Stimulated activated CD4-positive, alpha-beta T cell treated with anti-CD3 and anti-CD28 coated beads, Interleukin-1b, Interleukin-23, amount 100 ng/mL, for 1 hour (primary cell): ENCODE measurements at places on chromosomes 2 and 18.

DNA sequence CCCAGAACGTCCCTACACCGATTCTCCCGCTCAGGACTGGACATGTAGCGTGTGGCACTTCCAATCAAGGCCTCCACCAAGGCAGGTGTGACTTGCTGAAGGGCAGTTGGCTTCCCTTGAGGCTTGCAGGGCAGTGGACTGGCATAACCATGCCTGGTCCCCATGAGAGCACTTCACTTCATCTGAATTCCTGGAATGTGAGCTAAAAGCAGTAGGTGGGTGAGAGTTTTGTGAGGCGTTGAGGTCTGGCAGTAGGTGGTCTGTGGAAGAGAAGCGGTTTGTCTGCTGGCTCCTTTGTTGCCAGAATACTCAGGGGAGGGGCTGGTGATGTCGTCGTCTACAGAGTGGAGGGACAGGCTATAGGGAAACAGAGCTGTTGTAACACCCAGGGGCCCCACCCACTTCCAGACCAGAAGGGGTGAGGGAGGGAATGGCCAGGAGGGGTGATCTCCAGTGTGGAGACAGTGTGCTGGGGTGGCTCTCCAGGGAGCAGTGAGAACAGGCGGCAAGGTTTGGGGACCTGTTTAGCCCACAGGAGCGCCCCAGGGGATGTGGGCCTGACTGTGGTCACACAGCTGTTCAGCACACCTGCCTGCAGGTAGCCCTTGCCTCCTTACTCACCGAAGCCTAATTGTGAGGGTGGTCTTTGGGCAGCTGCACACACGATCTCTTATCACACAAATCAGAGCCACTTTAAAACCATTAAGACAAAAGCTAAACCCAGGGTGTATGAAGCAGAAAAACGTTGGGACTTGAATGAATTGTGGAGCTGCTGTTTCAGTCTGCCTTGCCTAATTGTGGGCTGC, 21.5 kb upstream of the ALKAL2 start:
- DNase-seq: no peak

GRCh38 chr2:675051-675450, 2.2 kb downstream of the TMEM18 start:
- DNase-seq: no peak

GRCh38 chr18:11544060-11544633, 65.2 kb upstream of the SLC35G4 start:
- no peak for DNase-seq

DNA sequence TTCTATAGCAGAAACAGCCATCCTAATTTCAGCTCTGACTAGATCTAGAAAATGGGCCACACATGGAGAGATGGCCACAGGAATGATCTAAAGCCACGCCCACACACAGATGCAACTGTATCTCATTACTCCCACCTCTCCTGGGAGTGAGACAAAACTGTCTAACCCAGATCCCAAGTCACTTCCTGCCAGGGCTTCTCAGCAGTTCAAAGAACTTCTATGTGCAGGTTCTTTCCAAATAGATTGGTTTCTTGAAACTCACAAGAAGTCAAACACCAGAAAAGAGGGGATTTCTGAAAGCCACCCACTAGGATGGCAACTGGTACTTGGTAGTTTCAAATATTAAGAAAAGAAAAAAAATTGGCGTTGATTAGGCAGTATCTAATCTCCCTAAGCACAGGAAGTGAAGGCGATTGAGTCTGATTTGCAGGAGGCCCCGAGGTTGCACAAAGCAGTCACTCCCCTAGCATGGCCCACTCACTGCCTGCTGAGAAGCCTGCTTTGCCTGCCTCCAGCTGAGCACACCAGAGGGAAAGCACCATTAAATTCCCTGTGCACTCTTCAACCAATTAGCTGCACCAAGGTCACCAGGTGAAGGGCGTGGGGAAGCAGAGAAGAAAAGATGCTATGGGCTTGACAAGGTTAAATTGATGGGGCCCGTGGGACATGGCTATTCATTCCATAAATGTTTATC, 51.1 kb downstream of the PAPOLG start:
- no peak for DNase-seq

DNA sequence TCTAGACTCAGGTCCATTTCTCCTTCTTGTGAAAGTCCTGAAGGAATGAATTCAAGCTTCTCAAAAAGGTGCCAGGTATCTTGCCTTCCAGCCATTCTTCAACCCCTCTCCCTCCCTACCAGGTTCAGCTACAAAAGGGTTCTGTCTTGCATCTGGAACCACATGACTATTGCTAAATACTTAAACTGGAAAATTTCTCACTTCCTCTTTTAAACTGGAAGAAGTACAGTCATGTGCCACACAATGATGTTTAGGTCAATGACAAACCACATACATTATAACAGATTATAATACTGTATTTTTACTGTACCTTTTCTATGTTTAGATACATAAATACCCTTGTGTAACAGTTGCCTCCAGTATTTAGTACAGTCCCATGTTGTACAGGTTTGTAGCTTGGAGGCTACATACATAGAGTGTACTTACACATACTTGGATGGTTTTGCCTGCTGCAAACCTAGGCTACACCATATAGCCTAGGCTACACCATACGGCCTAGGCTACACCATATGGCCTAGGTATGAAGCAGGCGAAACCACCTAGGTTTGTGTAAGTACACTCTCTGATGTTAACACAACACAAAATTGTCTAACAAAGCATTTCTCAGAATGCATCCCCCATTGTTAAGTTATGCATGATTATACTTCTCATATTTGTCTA, 142.0 kb upstream of the DNMT3A start:
- no peak for DNase-seq

DNA sequence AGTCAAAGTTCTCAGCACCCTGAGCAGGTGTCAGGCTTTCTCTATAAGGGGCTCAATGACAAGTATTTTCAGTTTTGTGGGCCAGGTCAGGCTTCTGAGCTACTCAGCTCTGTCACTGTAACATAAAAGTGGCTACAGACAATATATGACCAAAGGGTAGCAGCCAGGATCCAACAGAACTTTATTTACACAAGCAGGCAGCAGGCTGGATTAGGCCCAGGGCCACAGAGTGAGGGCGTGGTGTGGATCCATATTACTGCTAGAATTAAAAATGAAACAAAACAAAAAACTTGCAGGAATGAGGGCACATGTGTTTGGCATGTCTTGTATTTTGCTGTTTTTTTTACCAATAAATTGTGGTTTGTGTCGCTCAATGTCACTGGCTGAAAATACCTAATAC, 143.7 kb downstream of the EIPR1 start:
- DNase-seq: no peak

DNA sequence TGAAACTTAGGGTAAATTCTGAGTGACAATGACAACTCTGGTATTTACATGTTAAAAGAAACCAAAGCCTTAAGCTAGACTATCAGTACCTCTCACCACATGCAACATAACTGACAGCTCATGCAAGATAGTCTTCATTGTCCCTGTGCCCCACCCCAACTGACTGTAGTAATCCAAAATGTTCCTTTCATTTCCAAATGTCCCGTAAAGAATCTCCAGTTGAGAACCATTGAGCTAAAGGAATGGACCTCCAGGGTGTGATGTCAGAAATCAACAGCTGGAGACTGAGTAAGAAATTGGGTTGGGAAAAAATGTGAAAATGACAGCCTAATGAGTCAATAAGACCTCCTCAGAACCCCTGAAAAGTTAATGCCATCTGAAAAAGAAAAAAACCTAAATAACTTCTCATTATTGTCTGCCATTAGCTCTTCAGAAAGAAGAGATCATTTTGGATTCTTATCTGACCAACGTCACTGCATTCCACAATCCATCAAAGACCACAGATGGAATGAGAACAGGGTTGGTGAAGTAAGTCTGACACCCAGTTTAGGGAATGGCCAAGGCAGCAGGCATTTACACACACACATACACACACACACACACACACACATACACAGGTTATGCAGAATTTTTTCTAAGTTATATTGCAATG, 51.7 kb upstream of the ACVR2A start:
- DNase-seq: no peak

DNA sequence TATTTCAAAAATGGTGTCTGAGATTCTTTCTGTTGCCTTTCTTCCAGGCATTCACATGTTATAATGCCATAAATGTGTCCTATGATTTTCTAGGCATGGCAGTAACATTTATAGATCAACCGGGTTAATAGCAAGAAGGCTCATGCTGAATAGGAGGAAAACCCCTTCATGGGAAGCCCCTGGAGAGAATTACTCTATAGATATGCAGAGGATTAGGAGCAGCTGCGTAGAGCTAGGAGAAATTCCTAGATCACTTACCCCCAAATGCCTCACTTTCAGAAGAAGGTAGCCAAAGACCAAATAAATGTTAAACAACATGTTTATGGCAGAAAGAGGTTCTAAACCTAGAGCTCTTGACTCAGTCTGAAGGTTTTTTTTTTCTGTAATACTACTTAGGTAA, 153.4 kb upstream of the CTNNA2 start:
- no peak for DNase-seq

- no peak for DNase-seq
These were observed 66.2 kb downstream of the TRAPPC8 start for GRCh38 chr18:31876707-31877106.

DNA sequence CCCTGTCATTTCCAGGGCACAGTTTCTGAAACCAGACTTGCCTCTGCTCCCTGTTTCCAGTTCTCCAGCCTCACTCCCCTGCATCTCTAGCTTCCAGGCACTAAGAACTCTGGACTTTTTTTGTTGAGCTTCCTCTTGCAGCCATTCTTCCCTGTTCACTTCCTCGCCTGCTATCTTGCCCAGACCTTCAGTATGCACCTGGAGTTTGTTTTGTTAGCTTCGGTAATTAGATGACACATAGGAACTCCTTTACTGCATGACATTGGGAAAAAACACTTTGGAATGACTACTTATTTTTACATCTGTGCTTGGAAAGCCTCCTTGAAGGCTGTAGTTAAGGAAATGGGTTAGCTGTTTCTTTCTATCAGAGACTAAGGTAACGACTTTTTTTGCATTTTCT, 35.2 kb downstream of the OTOF start:
- no peak for DNase-seq

GRCh38 chr2:82257796-82258555, 1953.4 kb upstream of the LRRTM1 start:
- DNase-seq: no peak

DNA sequence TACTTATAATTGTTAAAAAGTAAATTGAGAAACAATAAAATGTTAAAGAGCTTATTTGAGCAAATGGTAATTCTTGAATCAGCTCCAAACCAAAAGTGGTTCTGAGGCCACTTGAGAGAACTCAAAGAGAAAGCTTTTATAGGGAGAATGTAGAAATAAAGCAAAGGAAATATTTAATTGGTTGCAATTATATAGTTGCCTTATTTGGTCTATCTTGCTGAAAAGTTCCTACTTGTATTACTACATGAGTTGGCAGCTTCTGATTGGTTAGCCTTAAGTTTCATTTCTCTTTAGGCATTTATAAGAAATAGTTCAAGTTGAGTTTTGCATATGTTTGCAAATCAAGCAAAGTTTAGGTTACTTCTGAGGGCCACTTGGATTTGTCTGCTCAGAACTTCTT, 38.1 kb downstream of the SCN2A start:
- DNase-seq: no peak

GRCh38 chr2:9702604-9703084, 71.8 kb upstream of the YWHAQ start:
- DNase-seq: no peak

- DNase-seq: no peak
These were observed 41.9 kb downstream of the KLF7 start for GRCh38 chr2:207123776-207124391.

DNA sequence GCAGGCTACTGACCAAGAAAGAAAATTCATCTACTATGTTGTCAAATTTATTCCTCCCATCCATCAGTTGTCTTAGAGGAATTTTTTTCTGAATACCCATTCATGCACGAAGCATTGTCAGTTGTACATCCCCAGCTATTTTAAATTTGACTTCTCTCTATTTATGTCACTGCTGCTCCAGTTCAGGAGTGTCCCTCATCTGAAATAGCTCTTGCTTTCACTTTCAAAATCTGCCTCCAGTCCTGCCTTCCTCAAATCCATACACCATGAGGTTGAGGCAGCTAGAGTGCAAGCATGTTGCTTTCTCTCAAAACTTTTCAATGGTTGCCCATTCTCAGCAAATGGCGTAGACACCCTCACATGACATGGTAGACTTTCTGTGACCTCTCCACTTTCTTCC, 335.4 kb upstream of the CDH2 start:
- no peak for DNase-seq

- DNase-seq: no peak
These were observed 80.3 kb downstream of the CD28 start for GRCh38 chr2:203786549-203787351.

GRCh38 chr2:211748339-211748738, 790.3 kb downstream of the ERBB4 start:
- no peak for DNase-seq
